Effector memory CD4-positive, alpha-beta T cell (primary cell): ENCODE measurements at places on chromosomes 3 and 15.

- no peak for DNase-seq
Observed at GRCh38 chr15:69976366-69976994, 121.2 kb downstream of the TLE3 start.

GRCh38 chr15:27583651-27584050 lies 515.5 kb downstream of the OCA2 start:
- no peak for DNase-seq

GRCh38 chr3:73786321-73786807 lies 161.6 kb upstream of the PDZRN3 start:
- no peak for DNase-seq

GRCh38 chr3:13644341-13645117 lies 95.6 kb downstream of the FBLN2 start:
- no peak for DNase-seq
